ENCODE measurements at places on chromosomes 1 and 21.
A peak's percentile ranks its signal among the peaks of the same experiment; 100 is the strongest.

GRCh38 chr1:60235275-60235674 lies 161.7 kb upstream of the C1orf87 start:
- DNase-seq, result no peak

- peak; percentile 28 for DNase-seq
Observed at GRCh38 chr1:93631626-93632365, 49.8 kb downstream of the BCAR3 start.

GRCh38 chr1:42144711-42145388 lies 8.4 kb upstream of the GUCA2B start:
- no peak for DNase-seq

DNA sequence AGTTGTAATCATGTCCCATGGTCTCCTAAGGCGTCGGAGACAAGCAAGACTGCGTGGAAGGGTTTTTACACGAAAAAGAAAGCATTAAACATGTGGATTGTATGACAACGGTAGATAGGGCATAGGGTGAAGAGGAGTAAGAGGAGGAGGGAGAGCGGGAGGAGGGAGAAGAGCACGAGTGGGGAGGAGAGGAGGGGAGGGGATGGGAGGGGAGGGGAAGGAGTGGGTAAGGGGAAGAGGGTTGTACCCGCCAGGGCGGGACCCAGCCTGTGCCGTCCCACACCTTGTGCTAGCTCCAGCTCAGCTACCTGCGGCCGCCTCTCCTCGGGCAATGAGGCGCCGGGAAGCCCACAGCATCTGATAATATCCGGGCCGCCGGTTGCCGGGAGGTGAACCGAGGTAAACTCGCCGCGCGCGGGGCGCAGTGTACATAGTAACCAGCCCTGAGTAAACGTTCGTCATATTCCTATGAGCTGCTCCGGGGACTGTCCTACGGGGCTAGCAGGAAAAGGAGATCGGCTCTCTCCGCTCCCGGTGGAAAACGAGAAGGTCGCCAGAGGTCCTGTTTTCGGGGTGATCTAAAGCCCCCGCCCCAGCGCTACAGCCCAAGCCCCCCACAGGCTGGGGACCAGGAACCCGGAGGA lies 449 bp upstream of the RCAN3 start:
- peak; percentile 60 for DNase-seq

GRCh38 chr1:56578963-56579875 lies at the start of gene PLPP3:
TSS of gene PLPP3 (minus strand) at chr1:56579563. CDS start at chr1:56579016, 547 bp downstream.
- peak; percentile 80 for DNase-seq

DNA sequence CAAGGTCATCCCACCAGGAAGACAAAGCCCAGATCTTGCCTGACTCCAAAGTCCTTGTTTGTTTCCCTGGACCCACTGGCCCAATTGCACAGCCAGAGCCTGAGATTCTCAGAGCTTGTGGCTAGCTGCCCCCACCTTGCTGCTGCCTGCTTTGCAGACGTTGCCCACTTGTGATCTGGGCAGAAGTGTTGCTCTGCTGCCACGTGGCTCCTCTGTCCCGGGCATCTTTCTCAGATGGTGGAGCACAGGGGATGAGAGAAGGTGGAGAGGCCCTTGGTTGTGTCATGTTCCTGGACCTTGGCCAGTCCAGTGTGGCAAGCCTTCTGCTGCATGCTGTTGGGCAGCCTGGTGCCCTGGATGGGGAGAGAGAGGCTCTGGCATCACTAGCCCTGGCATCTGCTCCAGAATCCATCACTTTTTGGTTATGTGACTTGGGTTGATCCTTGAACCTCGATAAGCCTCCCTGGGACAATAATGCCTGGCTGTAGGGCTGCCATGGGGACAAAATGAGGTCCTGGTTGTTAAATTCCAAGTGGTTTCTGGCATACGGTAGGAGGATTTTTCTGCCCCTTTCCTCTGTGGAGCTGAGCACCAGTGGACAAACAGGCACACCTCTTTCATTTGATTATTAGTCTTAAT lies 1.5 kb upstream of the NR0B2 start:
- DNase-seq, result no peak

GRCh38 chr1:228246216-228246900 lies 38.5 kb downstream of the OBSCN start:
- DNase-seq, result no peak

DNA sequence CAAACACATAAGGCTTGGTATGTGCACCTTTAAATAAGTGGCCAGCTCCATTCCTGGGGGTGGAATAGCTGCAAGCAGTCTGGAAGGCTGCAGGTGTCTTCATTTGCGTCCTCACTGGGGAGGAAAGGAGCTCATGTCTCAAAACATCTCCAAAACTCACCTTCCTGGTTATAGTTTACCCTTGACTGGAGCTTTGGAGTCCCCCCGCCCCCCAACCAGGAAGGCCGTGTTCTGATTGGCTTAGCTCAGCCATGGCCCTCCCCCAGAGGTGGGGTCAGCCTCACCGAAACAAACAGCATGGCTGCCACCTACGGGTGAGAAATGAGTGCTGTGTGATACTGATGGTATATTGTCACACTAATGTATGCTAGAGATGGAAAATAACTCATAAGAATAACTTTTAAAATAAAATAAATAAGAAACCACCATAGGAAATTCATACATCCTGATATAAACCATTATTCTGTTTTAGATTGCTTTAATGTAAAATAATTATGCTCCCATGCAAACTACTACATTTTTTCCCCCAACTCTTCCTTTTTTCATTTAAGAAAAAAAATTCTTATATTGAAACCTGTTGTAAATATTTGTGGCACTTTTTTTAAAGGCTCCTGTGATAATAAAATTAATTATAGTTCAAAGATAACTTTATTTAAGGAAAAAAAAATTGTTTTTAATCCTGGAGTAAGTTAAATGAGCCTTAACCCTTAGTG lies 90.8 kb downstream of the ZP4 start:
- DNase-seq, result peak; percentile 94

GRCh38 chr1:53258216-53258615 lies 19.9 kb upstream of the MAGOH start:
- no peak for DNase-seq

- no peak for DNase-seq
Observed at GRCh38 chr1:228122921-228123441, 13.9 kb upstream of the MRPL55 start.

- DNase-seq, result no peak
Observed at GRCh38 chr1:227758366-227758765, 23.1 kb downstream of the SNAP47 start.

DNA sequence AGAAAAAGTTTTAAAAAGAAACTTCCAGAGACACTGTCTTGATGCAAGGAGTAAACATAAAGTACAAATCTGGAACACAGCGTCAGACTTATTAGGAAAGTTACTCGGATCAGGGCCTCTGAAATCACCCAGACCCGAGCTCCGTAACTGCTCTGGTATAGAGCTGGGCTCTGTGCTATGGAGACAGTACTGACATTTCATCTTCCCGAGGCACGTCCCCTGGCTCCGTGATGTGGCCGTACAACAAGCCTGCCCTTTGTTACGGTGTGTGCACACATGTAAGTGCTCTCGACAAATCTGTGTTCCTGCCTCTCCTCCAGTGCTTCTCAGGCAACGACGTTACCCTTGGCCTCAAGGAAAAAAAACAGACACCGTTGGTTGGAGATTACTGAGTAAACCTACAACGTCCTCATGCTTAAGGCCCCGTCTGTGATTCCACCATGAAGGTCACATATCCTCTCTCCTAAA lies 107.0 kb upstream of the IRF2BP2 start:
- DNase-seq, result no peak

GRCh38 chr1:3403388-3404231 lies 50.9 kb upstream of the ARHGEF16 start:
- no peak for DNase-seq

- DNase-seq, result no peak
Observed at GRCh38 chr1:219686171-219686570, 73.3 kb upstream of the ZC3H11B start.

GRCh38 chr1:243693800-243694199 lies 156.2 kb downstream of the AKT3 start:
- DNase-seq, result no peak

GRCh38 chr1:105442901-105443300 lies 1613.6 kb upstream of the PRMT6 start:
- DNase-seq, result no peak

GRCh38 chr1:226497276-226497833 lies 51.2 kb upstream of the STUM start:
- DNase-seq, result no peak

GRCh38 chr1:24641646-24642151 lies 1.4 kb upstream of the SRRM1 start:
- no peak for DNase-seq

DNA sequence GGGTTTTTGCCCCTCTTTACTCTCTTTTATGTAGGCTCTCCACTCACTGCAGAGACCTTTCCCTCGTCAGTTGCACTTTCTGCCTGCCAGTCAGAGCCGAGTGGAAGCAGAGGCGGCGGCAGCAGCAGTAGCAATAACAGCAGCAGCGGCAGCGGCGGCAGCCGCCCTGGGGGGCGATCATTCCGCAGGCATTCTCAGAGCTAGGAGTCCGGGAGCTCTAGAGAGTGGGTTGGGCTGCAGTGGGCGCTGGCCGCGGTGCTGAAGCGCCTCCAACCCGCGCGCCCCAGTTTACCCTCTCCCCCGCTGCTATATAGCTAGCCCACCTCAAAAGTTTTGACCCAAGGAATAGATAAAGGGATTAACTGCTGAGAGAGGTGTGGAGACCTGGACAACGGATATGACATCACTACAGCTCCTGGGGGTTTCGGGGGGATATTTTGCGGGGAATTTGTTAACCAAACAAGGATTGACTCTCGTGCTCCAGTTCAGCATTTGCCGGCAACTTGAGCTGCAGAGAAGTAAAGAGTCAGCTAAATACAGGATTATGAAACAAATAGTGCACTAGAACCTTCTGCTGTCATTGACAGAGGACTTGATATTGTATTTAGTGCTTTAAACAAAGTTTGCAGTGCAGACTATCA lies at the start of gene OLFM3:
Gene OLFM3 (minus strand): TSS at position 102 of the 641 bp plus-strand sequence.
- peak; percentile 22 for DNase-seq

GRCh38 chr1:86231076-86231475 lies 74.5 kb upstream of the COL24A1 start:
- DNase-seq, result no peak

- DNase-seq, result no peak
Observed at GRCh38 chr1:103056423-103056822, 51.9 kb downstream of the COL11A1 start.

GRCh38 chr21:32549440-32549839 lies 35.9 kb downstream of the TCP10L start:
- no peak for DNase-seq

DNA sequence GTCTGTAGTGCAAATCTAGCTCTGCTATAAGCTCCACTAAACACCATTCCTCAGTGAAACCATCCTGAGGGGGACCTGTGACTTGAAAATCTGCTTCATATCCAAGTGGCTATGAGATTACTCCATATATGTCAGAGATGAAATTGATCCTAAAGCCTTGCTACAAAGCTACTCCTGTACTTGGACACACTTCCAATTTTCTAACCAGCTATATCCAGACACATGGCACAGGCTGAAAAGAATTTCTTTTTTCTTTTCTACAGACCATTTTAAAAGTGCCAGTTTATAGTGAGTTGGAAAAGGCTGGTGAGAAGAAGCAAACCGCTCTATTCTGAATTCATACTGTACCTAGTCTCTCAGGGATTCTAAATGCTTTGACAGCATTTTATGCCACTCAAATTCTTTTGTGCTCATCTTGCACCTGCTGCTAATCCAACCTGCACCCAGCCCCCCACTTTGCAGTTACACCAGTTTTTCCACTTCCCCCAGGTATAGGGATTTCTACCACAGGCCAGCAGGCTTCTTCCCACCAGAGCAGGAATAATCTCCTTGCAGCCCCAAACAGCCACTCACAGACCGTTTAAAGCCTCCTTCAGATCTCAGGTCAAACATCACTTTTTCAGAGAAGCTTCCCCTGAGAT lies 112.5 kb downstream of the RERE start:
- no peak for DNase-seq

GRCh38 chr1:247482747-247483146 lies 24.8 kb upstream of the OR2B11 start:
- no peak for DNase-seq

DNA sequence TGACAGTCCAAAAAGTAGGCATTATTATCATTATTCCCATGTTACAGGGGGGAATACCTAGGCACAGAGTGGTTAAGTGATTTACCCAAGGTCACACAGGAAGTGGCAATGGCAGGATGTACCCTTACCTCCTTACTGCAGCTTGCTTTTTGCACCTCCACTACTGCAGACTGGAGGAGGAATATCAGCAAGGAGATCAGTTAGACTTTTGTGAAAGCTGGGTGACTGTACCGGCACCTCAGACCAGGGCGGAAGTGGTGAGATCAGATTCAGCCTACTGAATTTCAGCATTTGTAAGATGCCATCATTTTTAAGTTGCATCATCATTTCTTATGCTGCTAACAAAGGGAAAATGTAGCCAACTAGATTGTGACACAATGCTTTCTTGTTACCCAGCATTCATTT lies 4.5 kb downstream of the ADARB1 start:
- no peak for DNase-seq

GRCh38 chr1:197825541-197825940 lies 50.3 kb upstream of the DENND1B start:
- no peak for DNase-seq

GRCh38 chr21:16061194-16061593 lies 331.4 kb downstream of the USP25 start:
- no peak for DNase-seq

- no peak for DNase-seq
Observed at GRCh38 chr1:78519446-78519845, 28.7 kb downstream of the PTGFR start.

DNA sequence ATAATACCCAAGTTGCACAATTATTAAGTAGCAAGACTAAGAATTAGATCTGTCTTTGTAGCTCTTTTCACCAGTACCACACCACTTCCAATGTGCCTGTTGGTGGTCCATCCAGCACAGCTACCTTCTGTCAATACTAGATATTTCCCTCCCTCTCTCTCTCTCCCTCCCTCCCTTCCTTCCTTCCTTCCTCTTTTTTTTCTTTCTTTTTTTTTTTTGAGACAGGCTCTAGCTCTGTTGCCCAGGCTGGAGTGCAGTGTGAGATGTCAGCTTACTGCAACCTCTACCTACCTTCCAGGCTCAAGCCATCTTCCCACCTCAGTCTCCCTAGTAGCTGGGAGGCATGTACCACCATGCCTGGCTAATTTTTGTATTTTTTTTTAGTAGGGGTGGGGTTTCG lies 21.1 kb downstream of the KPNA6 start:
- DNase-seq, result no peak

DNA sequence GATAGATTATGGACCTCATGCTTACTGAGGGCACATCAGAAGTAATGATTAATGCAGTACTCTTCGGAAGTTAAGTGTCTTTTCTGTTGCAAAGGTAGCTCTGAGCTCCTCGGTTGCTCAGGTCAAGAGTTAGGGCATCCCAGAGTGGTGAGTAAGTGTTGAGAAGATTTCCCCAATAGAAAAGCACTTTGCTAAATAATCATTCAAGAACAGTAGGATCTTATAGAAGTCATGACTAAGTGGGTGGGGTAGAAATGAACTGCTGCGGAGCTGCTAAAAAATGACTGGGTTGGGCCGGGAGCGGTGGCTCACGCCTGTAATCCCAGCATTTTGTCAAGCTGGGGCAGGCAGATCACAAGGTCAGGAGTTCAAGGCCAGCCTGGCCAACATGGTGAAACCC lies 648.6 kb upstream of the CAMK1G start:
- no peak for DNase-seq
